ENCODE measurements at places on chromosomes 16 and 17. TPM values are rescaled to one million over a fixed set of nuclear protein-coding genes. Genes with fewer than 3 reads are reported as not detected.

GUCY2D gene
- total RNA-seq = not detected

ZNF750 gene
- not detected for total RNA-seq

LMF1 gene
- 20.7 TPM for total RNA-seq

ABCA6 gene
- 45.1 TPM for total RNA-seq

GPR179 gene
- total RNA-seq = under 0.01 TPM

C16orf86 gene
- total RNA-seq = 12.0 TPM

DNA sequence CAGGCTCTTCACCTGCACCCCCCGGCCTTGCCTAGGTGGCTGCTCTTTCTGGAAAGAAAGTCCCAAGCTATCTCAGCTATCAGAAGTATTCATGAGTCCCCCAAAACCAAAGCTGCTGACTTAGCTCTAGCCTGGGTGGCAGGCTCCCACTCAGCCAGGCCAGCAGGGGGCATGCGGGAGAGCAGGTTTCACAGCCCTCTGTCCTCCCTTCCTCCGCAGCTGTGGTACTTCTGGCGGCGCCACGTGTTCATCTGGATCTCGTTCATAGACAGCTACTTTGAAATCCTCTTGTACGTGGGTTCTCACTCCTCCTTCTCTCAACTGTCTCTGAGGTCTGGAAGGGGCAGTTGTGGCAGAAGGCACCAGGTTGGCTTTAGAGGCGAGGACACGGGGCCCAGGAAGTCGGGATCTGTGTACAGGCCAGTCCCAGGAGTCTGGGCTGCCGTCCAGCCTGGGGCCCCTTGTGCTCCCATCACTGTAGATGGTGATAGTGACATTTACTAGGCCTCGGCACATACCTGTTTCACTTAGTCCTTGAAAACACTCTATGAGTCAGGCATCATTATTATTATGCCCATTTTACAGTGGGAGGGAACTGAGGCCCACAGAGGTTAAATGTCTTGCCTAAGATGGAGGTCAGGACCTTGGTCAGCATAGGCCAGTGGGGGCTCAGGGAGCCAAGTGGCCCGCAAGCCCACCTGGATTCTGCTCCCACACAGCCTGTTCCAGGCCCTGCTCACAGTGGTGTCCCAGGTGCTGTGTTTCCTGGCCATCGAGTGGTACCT lies 12.9 kb downstream of the TRPV2 start:
- no peak for DNase-seq

DNA sequence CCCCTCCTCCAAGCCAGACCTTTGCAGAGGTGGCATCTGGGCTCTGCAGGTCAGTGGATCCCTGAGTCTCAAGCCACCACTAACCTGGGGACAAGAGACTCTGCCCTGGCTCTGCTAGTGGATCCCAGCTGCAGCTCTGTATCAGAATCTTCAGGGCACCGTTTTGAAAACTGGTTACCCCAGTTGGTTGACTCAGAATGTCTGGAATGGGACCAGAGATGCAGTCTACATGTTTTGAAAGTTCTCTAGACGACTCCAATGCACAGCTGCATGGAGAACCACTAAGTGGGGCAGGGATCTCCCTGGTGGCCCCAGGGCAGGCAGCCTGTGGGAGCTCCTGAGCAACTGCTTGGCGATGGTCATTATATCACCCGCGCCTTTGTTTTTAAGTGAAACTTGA lies 34.1 kb upstream of the ADORA2B start:
- DNase-seq = no peak

- no peak for DNase-seq
These were observed 100.9 kb downstream of the GRIN2A start for GRCh38 chr16:10081201-10081940.

- no peak for DNase-seq
These were observed 13.0 kb downstream of the APPBP2 start for GRCh38 chr17:60513014-60513413.

- DNase-seq = no peak
These were observed 13.3 kb upstream of the C1QL1 start for GRCh38 chr17:44981221-44981968.

DNA sequence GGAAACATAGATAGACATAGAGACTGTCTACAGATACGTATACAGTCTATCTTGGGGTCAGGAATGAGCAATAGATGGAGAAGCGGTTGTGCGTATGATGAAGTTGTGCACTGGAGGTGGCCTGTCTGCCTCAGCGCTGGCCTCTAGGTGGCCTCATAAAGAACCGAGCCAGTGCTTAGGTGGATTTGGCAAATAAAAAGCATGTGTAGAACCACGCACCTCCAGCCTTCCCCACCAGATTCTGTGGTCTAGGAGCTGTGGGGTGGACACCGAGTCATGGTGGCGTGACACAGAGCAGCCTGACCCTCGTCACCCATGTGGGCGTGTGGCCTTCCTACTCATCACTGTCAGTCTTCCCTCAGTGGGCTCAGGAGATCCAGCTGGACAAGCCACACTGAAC lies 34.0 kb downstream of the PGS1 start:
- no peak for DNase-seq

DNA sequence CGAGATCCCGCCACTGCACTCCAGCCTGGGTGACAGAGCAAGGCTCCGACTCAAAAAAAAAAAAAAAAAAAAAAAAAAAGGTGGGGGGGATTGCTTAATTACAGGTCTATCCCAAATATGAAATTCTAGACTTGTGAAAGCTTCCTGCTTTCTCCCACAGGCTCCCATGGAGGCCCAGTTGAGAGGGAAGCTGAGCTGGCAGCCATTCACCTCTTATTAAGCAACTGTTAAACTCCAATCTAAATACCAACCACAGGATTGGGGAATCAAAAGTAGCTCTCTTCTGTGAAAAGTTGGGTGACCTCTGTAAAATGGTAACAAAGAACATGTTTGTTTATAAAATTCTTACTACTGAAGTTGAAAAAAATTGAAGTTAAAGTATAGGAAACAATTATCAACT lies 45.8 kb upstream of the STAC2 start:
- DNase-seq = no peak

- DNase-seq = no peak
These were observed 658.4 kb downstream of the TOX3 start for GRCh38 chr16:51888534-51888933.

GRCh38 chr17:48575673-48576478 lies 2.3 kb downstream of the HOXB4 start:
- no peak for DNase-seq

GRCh38 chr16:68040506-68041288 lies 17.6 kb downstream of the DUS2 start:
- DNase-seq = peak; percentile 96

DNA sequence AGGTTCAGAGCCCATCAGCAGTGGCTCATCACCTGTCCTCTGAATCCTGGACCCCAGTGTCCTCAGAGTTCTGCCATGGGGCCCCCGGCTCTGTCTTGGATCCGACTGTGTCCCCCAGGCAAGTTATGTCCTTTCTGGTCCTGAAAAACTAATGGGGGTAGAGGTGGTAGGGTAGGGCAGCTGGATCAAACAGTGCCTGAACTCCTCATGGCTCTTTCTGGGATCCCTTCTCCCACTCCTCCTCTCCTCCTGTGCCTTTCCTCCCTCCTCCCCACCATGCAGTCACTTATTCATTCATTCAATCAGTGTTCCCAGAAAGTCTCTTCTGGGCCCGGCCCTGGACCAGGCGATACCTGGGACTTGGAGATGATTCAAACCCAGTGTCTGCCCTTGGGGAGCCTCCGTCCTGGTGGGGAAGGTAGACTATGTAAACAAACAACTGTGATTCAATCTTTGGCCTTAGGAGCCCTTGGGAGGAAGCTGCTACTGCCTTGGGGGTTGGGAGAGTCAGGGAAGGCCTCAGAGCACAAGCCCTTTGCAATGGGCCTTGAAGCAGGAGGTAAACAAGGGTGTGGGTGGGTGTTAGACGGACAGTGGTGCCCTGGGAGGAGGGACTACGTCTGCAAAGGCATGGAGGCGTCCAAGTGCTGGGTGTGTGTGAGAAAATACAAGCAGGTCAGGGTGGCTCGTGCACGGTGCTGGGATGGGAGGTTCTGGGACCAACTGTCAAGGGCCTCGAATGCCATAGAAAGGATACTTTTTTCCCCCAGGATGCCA lies 6.4 kb upstream of the FAM83G start:
- no peak for DNase-seq

- DNase-seq = no peak
These were observed 22.3 kb upstream of the MPRIP start for GRCh38 chr17:17019891-17020456.

DNA sequence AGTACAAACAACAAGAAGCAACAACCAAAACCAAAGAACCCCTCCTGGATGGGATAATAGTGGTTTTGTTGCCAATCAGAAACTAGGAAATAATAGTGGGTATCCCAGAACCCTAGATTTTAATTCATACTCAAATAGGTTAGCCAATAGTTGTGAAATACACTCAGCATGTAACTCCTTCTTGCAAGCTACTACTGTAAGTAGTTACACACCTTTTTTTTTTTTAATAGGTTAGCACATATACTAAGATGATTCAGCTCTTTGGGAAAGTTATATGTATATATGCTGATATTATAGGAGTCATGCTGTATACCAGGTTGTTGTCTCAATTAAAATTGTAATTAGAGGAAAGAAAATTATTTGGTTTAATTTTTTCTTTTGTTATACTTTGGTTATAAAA lies 92.5 kb upstream of the HAS3 start:
- DNase-seq = no peak

GRCh38 chr17:70080541-70081347 lies 5.7 kb downstream of the KCNJ16 start:
- no peak for DNase-seq

DNA sequence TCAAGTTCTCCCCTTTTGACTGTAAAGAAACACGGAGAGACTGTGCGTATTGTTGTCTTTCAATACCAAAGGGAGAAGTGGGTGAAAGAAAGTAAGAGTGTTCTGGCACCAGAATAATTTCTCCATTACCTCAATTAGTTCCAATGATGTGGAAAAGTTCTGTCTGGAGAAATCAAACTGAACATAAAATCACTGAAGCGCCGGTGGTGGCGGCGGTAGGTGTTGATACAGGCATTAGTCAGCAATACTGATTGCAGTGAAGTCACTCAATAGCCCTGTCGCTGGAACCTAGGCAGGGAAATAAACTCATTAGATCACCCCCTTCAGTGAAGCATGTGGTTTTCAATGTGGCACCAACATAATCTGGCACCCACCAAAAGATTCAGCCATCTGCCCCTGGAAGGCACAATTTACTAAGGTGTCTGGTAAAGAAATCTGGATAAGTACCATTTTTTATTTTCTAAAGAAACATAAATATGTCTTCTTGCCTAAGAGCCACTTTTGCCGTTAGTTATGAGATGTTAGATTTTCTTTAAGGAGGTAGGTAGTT lies 274.2 kb upstream of the SOX9 start:
- no peak for DNase-seq

- DNase-seq = no peak
These were observed 19.3 kb upstream of the CA4 start for GRCh38 chr17:60130466-60130865.

- no peak for DNase-seq
These were observed 207.0 kb downstream of the MSI2 start for GRCh38 chr17:57463103-57463885.

GRCh38 chr16:84555418-84556196 lies 51.1 kb upstream of the MEAK7 start:
- no peak for DNase-seq

All from esophagus muscularis mucosa (tissue), 4 donors.